ENCODE measurements at places on chromosomes 3 and 15.

DNA sequence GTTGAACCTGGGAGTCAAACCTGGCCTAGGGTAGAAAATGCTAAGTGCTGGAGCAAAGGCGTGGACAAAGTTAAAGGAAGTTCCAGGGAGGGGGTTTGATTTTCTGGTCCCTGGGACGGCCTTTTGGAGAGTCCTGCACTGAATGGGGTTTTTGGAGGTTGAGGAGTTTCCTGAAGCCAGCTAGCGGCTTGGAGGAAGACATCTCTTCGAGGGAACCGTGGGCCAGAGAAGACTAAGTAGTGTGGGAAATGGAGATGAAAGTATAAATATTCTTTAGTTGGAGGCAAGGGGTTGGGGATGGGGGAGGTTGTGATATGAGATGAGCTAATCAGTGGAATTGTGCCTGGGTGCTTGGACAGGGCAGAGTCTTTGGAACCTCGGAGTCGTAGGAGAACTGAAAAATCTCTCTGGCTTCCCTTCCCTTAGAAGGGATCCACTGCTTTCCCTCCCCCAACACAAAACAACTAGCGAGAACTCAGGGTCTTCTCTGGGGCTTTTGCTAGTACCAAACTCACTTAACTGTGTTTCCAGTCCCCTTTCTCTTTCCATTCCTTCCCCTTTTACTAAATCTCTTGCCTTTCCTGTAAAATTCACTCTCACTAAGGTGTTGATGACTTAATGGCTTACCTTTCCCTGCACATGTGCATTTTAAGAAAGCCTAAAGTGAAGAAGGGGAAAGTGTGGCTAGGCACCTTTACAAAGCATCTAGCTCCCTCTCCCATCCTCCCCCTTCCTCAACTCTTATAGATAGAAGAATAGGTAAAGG lies 1.0 kb downstream of the LPP start:
- DNase-seq: peak; percentile 61

- peak; percentile 42 for DNase-seq
Observed at GRCh38 chr15:44193651-44194322, 1.3 kb downstream of the FRMD5 start.

- peak; percentile 55 for DNase-seq
Observed at GRCh38 chr3:16173283-16174025, 1.0 kb upstream of the GALNT15 start.

GRCh38 chr15:62491642-62492041 lies 326.6 kb upstream of the C2CD4B start:
- peak; percentile 79 for DNase-seq

DNA sequence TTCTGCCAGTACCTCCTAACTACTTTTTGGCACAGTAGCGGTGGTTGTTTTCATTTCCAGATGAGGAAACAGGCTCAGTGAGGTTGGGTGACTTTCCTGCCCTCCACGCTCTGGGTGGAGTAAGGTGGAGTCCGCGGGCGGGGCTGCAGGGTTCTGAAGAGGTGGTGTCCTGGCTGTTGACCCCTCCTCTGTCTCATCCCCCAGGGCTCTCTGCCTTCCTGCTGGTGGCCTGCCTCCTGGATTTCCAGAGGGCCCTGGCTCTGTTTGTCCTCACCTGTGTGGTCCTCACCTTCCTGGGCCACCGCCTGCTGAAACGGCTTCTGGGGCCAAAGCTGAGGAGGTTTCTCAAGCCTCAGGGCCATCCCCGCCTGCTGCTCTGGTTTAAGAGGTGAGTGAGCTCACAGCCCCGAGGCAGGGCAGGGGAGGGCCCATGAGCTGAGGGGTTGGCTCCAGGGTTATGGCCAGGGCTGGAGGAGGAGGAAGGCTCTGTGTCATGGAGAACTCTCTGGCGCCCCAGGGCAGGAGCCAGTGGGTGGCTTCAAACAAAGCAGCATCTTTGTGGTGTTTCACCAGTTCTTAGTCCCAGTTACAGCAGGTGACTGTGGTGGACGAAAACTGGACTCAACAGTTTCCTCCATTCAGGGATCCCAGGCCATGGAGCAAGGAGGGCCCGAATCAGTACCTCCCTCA lies 10.4 kb downstream of the SLC28A1 start:
- DNase-seq: no peak

DNA sequence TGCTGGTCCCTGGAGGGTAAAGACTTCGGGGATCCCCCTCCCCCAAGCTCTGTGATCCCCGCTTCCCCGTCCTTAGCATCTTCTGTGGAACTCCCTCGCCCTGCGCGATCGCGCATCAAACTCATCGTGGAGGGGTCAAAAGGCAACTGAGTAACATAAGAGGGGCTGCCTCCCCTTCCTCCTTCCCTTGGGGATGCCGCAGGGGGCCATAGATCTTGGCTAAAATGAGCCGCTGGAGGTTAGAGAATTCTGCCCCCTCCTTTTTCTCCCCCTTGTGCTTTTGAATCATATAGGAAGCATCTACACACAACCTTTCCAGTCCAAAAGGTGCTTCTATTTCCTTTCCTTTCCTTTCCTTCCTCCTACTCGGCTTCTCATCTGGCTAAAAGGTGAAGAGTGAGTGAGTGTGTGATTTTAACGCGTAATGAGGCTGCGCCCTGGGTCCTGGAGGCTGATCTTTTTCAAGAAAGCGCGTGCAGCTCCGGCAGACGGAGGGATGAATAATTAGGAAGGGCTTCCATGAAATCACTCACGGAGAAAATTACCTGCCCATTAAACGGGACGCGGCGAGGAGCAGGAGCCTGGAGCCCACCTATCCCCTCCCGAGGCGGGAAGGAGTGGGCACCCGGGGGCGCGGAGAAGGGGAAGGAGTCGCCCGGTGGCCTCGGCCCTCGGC lies 831 bp upstream of the ROBO2 start:
- DNase-seq: peak; percentile 1

GRCh38 chr15:82680200-82681102 lies 29.2 kb downstream of the AP3B2 start:
- DNase-seq: no peak

DNA sequence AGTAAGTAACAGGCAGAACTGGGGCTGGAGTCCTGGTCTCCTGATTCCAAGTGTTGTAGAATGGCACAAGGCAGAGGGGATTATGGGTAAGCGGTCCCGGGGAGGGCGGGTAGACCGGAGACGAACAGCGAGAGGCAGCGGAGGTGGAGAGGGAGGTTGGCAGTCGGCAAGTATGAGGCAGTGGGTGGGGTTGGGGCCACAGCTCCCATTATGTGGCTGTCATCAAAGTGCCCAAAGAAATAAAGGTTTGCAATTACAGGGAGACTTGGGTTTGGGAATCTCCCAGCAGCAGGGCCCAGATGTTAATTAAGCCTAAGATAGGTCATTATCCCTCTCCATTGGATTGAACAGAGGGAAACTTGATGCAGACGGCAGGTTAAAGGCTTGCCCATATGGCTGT lies 16.9 kb downstream of the FAM43A start:
- no peak for DNase-seq

DNA sequence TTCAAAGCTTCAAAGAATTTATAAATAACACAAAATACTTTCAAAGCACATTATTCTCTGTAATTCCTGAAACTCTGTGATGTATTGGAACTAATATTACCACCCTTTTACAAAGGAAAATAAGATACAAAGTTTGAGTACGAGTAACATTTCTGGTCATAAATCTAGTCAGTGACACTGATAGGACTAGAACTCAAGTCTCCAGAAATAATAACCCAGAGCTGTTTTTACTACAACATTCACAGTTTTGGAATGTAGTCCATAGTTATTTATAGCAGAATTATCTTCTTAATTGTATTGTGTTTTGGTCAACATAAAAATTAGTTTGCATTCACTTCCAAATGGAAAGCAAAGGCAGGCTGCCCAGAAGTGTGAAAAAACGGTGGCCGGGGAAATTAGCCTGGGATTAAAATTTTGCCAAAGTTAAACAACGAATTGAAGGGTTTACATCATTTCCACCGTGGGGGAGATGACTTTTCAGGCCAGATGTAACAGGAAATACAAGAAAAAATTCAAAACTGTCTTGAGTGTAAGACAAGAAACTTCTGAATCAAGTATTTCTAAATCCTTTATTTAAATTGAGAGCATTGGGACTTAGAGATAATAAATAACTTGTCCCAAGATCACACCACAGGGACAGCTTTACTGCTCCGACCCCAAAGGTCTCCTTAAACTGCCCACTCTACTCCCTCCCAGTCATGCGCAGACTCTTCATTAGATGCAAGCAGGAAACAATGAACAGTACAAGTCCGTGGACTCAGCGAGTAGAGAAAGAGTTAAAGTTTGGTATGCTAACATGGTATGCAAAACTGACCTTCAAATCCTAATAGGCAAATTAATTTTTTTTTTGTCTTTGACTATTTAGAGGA lies 74.3 kb upstream of the VGLL4 start:
- DNase-seq: peak; percentile 80

GRCh38 chr3:46719044-46719565 lies 1.4 kb upstream of the PRSS50 start:
- peak; percentile 8 for DNase-seq

DNA sequence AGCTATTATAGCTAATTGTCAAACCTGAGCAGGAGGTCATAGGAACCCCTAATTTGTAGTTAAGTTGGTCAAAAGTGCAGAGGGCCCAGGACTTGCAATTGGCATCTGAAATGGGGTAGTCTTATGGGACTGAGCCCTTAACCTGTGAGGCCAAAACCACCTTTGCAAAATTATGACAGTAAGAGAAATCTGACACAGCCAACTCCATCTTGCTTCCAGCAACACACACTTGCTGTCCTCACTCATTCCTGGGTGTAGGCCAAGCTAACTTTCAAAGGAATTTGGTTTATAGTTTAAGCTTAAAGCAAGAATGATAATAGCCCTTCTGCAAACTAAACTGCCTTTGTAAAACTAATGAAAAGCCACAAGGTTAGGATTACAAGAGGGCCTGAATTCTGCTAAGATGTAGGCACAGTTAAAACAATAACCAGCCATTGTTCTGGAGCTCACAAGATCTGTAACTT lies 57.6 kb upstream of the FRMD4B start:
- peak; percentile 69 for DNase-seq

GRCh38 chr15:68706256-68706655 lies 114.4 kb downstream of the ANP32A start:
- DNase-seq: no peak

- DNase-seq: no peak
Observed at GRCh38 chr15:43210172-43210745, 10.6 kb downstream of the EPB42 start.

DNA sequence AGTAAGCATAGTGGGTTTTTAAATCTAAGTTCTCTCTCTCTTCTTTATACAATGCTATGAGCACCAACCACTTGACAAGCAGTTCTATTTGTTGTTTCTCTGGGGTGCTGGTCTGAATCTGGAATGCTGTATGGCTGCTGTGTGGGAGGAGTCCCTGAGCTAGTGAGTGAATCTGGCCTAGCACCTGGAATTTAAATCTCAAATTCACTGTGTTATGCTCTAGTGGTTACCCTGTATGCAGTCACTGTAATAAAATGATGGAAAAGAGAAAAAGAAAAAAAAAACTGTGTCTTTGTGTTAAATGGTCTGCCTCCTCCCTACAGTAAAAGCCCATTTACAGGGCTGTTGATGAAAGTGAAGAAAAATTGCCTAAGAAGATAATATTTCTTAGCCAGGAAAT lies 155.0 kb downstream of the ATP8B4 start:
- no peak for DNase-seq

DNA sequence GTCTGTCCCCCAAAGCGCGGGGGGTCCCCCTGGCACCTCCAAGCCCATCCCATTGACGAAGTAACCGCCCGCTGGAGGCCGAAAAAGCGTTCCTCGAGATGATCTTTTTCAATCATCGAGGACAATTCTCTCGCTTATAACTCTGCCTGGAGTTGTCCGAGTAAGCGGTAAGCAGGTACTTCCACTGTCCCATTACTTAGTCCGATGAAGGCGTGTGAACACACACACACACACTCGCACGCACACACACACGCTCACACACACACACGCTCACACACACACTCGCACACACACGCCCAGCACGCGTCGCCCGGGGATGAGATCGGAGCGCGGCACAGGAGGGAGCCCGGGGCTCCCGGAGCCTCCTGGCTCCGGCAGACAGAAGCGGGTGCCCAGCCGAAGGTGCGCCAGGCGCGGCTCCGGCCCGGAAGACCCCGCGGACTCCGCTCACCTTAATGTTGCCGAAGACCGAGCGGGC lies 430 bp downstream of the SLCO2A1 start:
- DNase-seq: peak; percentile 33

GRCh38 chr3:120437559-120437958 lies 13.2 kb downstream of the FSTL1 start:
- DNase-seq: no peak

GRCh38 chr3:58261954-58262666 lies 24.5 kb downstream of the ABHD6 start:
- DNase-seq: no peak

GRCh38 chr3:120306519-120307455 lies 21.8 kb upstream of the GPR156 start:
- no peak for DNase-seq

- DNase-seq: peak; percentile 72
Observed at GRCh38 chr15:50911001-50911400, 2.5 kb downstream of the AP4E1 start.

DNA sequence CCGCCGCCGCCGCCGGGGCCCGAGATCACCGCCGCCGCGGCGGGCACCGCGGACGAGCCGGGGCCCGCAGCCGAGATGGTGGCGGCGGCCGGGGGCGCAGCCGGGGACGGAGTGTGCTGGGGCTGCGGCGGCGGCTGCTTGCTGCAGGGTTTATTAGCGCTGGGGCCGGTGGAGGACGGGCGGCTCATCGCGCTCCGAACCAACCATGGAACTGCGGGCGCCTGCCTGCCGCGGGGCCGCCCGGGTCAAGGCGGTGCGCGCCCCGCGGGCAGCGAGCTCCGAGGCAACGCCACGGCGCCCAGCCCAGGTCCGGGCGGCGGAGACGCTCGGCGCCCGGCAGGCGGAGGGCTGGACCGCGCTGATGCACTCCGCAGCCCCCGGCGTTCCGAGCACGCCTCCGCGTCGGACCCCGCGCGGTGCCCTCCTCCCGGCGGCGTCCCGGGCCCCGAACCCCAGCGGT lies 277 bp downstream of the SIAH2 start:
- DNase-seq: no peak

DNA sequence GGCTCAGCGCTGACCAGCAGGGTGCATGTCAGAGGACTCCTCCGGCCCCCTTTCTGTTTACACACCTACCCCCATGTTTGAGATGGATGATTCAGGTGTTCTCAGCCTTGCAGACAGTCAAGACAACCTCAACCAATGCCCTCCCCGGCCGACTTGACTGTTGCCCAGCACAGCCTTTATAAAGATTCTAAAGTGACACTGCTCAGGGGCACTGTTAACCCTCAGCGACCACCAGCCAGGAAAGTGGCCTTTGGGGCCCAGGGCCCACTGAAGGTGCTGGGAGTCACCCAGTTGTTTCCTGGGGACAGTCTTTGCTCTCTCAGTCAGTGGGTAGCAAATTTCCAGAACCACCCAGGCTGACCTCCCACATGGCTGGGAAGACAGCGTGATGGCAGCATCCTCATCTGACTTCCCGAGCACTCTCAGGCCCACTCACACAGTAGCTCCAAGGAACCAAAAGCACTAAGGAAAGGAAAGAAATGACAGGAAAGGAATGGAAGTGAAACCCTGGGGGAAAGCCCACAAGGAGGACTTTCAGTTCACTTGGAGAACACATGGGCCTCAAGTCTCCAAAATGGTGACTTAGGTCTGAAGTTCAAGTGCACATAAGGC lies 128.4 kb downstream of the ASB7 start:
- DNase-seq: no peak

GRCh38 chr15:94682171-94682570 lies 450.8 kb downstream of the MCTP2 start:
- DNase-seq: no peak

GRCh38 chr15:92803852-92804609 lies 96.1 kb upstream of the CHD2 start:
- DNase-seq: peak; percentile 100
